ENCODE measurements at places on chromosomes 1 and 21.

- no peak for DNase-seq
Measured at GRCh38 chr1:117146575-117147340, 25.2 kb upstream of the TRIM45 start.

DNA sequence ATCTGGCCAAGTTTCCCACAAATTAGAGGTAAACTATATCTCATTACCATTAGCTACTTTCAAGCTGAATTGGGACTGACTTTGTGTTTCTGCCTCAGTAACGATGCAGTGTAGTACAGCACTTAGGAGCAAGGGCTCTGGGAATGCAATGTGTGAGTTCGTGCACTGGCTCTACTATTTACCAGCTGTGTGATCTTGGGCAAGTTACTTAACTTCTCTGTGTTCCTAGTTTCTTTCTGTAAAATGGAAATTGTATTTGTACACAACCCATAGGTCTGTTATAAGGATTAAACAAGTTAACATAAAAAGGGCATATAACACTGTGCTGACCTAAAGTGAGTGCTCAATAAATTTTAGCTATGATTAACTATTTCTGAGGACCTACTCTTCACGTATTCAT is 65.0 kb upstream of the CSF1 start:
- DNase-seq, result no peak

DNA sequence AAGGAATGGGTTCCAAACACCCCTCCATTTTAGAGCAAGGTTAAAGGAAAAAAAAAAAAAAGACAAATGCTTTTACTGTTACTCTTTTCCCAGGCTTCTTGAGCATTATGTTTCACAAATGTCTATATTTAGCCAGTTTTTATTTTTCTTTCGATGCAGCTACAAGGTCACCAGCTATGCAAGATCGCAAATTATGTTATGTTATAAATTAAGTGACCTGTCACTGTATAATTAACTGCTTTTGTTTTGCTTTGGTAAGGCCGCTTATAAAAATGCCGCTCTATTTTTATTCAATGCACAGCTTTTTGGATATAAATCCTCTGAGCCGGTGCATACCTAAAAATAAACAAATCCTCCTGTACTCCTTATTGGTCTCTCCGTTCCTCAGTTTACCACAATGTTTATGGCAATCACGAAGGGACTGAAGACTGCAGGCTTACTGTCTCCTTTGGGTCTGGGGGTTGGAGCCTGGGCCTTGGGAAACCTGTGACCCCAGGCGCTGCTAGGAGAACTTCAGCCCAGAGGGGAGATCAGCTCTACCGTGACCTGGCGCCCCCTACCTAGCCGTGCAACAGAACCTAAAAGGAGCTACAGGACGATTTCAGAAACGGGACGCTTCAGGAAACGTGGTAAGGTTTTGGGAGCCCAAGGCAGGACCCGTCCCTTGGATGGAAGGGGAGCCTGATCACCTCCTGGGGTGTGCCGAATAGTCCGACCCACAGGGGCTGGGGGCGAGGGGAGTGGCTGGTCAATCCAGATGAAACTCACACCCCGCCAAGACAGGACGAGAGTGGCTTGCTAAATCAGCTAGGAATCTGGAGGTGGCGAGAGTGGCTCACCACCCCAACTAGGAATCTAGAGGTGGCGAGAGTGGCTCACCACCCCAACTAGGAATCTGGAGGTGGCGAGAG is 101.2 kb upstream of the CD55 start:
- DNase-seq, result no peak

- DNase-seq, result no peak
Measured at GRCh38 chr1:166082601-166083000, 84.2 kb downstream of the FAM78B start.

GRCh38 chr1:234763367-234763766 is 153.4 kb upstream of the IRF2BP2 start:
- DNase-seq, result no peak

DNA sequence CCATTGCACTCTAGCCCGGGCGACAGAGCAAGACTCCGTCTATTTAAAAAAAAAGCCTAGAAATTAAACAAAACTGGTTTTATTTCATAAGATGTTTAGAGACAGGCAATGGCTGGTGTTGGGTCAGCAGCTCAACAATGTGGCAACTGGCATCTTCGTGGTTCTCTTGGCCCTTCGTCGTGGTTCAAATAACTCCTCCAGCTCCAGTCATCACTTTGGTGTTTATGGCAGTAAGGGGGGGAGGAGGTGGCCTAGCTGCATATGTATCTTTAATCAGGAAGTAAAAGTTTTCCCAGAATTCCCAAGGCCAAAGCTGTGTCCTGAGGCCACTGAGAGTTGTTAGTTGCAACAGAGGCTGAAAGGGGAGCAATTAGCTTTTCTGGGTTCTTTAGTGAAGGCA is 13.0 kb upstream of the LTN1 start:
- no peak for DNase-seq

GRCh38 chr1:100775483-100775882 is 55.9 kb downstream of the VCAM1 start:
- DNase-seq, result no peak

Measured in stimulated activated CD8-positive, alpha-beta memory T cell treated with anti-CD3 and anti-CD28 coated beads, Interleukin-7, amount 100 ng/mL, for 4 hours (primary cell).